SW 1271 (cell line): ENCODE measurements at places on chromosomes 5 and 9.

DNA sequence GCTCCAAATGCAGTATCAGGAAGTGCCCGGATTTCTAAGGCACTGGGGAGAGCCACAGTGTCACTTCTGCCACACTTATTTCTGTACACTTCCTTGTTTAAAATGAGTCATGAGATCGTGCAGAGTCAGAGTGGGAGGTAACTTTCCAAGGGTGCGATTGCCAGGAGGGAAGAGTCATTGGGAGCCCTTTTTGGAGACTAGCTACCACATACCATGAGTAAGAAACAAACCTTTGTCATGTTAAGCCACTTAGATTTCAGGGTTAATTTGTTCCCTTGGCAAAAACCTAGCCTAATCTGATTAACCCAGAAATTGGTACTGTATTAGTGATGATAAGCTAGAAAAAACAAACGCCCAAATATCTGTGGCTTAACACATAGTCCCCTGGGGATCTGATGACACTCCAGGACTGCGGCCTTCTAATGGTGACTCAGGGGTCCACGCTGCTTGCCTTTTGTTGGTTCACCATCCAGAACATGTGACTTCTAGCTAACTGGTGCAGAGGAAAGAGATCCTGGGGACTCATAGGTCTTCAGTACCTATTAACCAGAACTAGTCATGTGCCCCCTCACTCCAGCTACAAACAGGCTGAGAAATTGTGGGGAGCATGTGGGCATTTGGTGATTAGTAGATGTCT, 48.6 kb upstream of the TLE1 start:
- DNase-seq = no peak

DNA sequence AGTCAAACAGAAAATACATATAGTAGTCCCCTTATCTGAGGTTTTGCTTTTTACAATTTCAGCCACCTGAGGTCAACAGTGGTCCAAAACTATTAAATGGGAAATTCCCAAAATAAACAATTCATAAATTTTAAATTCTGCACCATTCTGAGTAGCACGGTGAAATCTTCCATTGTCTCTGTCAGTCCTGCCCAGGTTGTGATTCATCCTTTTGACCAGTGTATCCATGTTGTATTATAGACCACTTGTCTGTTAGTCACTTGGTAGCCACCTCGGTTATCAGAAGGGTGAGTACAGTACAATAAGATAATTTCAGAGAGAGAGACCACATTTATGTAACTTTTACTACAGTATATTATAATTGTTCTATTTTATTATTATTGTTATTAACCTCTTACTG, 2.8 kb downstream of the CCDC152 start:
- no peak for DNase-seq

DNA sequence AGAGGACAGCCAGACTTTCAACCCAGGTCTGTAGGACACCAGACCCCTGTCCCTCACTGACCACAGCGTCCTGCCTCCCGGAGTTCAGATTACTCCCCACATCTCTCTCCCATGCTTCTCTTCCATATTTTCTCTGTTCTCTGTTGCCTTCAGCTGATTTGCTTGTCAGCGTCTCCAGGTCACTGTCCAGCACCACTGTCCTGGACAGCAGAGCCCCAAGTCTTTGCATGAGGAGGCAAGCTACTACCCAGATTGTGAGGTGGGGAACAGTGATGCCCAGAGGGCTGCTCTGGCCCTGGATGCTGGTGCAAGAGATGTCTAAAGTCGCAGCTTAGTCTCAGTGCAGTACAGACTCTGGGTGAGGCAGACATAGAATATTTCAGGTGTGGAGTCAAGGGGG, 48.0 kb upstream of the C5orf58 start:
- DNase-seq = no peak

DNA sequence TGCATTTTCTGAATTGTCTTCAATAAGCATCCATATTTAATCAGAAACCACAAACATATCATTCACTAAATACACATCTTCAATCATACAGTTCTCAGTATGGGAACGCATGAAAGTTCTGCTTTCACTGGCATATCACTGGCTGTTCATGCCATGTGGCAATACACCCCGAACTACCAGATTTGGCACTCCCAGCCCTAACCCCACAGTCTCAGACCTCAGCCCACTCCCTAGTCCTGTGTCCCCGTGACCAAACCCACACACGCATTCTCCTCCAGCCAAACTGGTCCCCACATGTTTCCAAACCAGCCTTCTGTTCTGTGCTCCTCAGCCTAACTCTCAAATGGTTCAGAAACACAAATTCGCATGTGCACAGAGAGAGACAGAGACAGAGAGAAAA, 20.6 kb downstream of the KCNMB1 start:
- DNase-seq = no peak

DNA sequence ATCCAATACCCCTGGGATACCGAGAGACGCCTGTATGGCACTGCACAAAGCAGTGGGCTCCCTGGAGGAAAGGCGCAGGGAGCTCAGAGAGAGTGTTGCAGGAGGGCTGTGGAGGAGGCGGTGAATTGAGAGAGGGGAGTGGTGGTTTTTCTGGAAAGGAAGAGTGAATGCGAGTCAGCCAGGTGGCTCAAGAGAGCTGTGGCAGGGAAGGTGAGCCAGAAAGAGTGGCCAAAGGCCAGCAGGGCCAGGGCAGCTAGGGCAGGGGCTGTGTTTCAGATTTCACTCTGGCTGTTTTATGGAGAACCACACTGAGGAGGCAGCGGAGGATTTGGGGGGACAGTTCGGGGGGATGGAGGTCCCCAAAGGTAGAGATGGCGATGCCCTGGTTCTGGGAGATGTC, 13.0 kb upstream of the DAB2IP start:
- no peak for DNase-seq

GRCh38 chr5:1877103-1878049, 5.3 kb downstream of the IRX4 start:
- DNase-seq = no peak

- no peak for DNase-seq
Measured at GRCh38 chr5:119238265-119239118, 117.3 kb upstream of the TNFAIP8 start.

- no peak for DNase-seq
Measured at GRCh38 chr5:110034056-110034600, 344.4 kb downstream of the MAN2A1 start.

DNA sequence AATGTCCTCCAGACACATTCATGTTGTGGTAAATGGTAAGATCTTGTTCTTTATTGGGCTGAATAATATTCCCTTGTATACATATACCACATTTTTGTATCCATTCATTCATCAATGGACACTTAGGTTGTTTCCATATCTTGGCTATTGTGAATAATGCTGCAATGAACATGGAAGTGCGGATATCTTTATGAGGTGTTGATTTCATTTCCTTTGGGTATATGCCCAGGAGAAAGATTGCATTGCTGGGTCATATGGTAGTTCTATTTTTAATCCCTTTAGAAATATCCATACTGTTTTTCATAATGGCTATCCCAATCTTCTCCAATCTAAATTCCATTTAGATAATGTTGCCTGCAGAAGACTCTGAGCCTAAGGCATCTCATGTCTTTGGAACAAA, 78.0 kb upstream of the TNC start:
- no peak for DNase-seq

DNA sequence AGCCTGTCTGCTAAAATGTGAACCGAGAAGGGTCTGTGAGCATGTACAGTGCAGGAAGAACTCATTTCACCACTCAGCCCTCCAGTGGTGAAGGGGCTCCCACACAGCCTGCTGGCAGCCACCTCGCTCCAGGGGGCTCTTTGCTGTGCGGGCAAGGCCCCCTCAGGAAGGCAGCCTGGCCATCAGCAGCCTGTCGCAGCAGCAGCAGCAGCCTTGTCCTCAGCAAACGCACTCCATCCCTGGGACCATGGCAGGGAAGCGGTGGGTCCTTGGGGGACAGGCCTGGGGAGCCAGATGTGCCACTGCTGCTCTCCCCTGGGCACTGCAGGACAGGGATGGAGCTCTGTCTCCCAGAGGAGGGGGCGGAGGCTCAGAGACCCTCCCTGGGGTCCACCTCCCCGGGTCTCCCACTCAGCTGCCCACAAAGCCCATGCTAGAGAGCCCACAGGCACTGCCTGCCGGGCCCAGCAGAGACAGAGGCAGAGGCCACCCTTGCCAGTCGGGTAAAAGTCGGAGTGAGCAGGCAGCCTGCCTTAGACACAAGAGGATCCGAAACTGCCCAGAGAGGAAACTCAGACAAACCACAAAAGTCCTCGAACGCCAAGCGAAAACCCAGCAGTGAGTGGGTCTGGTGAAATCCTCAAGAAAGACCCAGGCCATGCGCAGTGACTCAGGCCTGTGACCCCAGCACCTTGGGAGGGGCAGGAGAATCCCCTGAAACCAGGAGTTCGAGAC, 8.0 kb downstream of the BRD3 start:
- DNase-seq = no peak

- DNase-seq = no peak
Measured at GRCh38 chr5:121525706-121526105, 326.0 kb upstream of the FTMT start.

DNA sequence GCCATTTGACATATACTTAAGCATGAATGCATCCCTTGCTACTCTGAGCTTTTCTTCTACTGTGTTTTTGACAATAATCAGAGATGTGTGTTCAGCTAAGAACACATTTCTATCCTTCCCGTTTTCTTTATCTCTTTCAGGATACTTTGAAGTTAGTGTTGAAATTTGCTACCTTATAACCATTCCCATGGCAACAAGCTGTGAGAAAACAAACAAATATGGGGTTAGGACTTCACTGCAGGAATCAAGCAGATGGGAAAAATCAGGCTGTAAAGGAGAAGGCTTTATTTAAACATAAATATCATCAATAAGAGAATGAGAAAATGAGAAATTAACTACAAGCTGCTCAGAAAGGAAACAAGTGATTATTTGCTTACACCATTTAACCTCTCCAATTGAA, 35.2 kb downstream of the ZCCHC9 start:
- no peak for DNase-seq

GRCh38 chr5:132474881-132475496, 15.6 kb downstream of the IRF1 start:
- DNase-seq = no peak

DNA sequence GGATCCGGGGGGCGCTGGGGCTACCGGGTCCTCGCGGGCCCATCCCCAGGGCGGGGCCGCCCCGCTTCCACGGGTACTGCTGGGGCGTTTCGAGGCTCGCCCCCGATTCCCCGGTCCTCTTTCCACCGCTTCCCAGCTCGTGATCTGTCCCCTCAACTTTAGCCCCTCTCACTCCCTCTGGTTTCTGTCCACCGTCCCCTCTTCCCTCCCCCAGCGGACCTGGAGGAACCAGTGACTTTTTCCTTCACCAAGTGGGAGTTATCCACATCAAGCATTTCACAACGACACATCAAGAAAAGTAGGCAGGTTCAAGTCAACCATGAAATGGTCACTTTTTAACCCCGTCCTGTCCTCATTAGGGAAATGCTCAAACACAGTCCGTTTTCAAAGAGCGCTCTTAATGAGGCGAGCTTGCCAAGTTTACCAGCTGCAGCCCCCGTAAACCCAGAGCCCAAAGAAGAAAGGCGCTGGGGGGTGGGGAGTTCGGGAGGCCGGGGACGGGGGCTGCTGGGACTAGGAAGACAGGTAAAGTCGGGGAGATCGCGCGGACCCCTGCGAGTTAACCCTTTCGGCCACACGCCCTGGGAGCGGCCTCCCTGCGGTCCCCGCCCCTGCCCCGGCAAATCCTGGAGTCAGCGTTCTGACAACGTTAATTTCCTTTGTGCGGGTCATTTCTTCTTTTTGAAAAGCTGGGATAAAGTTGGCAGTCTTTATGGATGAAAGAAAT, 2.1 kb upstream of the NFIB start:
- no peak for DNase-seq

GRCh38 chr5:135228222-135228621, 170.8 kb downstream of the MACROH2A1 start:
- no peak for DNase-seq

- DNase-seq = no peak
Measured at GRCh38 chr5:2983583-2984300, 232.3 kb upstream of the IRX2 start.

DNA sequence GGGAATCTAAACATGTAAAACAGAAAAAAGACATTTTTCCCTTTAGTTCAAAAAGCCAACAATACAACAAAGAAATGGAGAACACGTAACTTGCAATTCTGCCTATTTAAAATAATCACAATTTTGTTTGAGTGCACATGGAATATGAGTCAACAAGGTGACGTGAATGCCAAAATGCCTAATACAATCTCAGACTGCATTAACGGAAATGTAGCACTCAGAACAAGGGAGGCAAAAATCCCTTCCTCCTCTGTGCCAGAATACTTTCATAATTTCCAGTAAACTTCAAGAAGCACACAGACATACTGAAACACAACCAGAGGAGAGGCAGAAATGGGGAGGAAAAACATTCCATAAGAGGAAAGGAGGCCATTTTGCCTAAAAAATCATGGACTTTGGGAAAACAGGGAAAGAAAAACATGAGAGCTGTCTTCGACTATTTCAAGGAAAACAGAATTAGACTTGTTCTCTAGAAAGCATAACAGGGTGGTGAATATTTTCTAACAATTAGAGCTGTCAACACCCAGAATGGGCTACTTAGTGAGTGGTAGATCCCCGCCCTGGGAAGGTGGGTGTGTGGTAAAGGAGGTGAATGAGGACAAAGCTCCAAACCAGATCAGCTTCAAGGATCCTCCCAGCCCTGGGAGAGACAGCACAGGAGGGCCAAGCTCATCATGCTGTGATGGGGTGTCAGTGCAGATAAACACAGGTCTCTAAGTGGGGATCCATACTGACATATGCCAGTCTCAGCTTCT, 48.2 kb downstream of the ABCA1 start:
- no peak for DNase-seq

DNA sequence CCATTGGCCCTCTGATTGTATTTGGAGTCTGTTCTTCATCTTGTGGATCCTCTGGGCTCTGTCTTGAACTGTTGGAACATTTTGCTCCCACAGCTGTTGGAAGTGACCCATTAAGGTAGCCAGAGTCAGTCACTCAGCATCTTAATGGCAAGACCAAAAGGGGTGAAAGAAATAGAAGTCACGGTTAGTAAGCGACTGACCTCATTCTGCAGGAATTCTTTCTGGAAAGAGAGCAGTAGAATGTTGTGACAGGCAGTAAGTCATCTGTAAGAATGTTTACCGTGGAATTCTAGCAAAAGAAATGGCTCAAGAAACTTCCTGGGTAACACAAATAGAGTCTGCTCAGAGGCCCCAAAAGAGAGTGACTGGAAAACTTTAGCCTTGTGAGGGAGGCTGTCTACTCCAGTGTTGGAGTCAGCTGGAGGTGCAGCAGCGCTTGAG, 28.6 kb upstream of the TNC start:
- DNase-seq = peak; percentile 68

DNA sequence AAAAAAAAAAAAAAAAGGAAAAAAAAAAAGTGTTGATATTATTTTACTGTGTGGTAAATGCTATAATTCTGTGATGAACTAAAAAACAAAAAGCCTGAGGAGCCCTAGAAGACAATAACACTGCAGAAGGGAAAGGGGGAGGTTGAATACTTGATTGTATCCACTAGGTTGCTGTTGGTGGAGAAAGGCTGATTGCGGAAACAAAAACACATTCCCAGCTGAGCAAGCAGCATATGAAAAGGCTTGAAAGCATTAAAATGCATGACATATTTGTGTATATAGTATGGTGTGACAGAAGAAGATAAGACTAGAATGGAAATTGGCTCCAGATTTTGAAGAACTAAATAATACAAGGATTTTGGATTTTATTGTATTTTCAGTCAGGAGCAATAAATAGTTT, 8.9 kb downstream of the RABGAP1 start:
- DNase-seq = no peak

- no peak for DNase-seq
Measured at GRCh38 chr5:10666531-10667299, 94.3 kb downstream of the DAP start.

GRCh38 chr5:39674209-39675082, 249.7 kb upstream of the DAB2 start:
- no peak for DNase-seq
